ENCODE measurements at places on chromosomes 5 and 9. TPM values are rescaled to one million over a fixed set of nuclear protein-coding genes. Genes with fewer than 3 reads are reported as not detected.

DNA sequence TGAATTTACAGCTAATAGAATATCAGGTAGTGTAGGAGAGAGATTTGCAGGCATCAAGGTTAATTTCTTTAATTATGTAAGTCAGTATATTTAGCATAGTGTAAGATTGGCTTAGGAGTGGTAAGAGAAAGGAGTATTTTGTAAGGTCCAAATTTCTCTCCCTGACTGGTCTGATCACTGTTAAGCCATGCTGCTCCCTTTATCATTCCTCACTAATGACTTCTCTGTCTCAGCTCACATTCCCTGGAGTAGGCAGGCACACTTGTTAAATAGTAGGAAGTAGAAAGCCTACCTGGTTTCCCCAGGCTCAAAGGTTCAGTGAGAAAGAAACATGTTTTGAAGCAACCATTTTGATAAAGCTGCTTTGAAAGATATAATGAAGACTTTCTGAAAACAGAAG, 90.7 kb downstream of the SMIM15 start:
- no peak for DNase-seq

DNA sequence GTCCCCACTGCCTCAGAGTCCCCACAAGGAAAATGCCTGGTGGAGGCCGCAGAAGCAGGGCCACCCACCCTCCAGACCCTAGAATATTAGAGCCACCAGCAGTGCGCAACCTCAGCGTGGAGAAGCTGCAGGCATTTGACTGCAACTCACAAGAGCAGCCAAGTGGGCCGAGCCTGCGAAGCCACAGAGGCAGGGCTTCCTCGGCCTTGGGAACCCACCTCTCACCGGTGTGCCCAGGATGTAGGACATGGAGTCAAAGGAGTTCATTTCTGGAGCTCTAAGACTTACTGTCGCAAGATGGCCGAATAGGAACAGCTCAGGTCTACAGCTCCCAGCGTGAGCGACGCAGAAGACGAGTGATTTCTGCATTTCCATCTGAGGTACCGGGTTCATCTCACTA, 397.9 kb upstream of the PIK3R1 start:
- DNase-seq: no peak

DNA sequence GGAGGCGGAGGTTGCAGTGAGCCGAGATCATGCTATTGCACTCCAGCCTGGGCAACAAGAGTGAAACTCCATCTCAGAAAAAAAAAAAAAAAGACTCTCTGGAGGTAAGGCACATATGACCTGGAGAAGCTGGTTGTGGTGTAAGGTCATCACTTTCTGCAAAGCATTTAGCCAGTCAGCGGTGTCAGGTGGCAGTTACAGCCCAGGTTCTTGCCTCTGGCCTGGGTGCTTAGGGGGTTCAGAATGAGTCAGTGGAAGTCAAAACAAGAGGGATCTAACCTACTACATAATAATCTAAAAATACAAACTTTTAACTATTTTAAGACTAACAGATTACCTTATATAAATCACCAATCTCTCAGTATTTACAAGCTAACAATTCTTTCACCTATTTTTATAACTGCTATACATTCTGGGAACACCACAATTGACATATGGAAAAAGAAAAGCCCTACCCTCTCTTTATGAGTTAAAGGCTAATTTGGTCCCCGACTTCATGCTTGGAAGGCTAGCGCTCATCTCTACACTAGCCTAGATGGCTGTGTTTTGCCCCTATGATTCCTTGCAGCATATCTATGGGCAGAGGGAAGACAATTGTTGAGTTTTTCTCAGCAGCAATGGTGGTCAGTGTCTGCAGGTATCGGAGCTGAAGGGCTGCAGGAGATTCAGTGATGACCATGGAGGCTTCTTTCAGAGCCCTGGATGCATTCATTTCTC, 29.2 kb downstream of the STOM start:
- no peak for DNase-seq

GRCh38 chr5:40273936-40274335, 405.8 kb upstream of the PTGER4 start:
- DNase-seq: no peak

- DNase-seq: no peak
Observed at GRCh38 chr9:126700903-126701812, 87.4 kb downstream of the LMX1B start.

GRCh38 chr5:68290847-68291246, 75.3 kb downstream of the PIK3R1 start:
- no peak for DNase-seq

DNA sequence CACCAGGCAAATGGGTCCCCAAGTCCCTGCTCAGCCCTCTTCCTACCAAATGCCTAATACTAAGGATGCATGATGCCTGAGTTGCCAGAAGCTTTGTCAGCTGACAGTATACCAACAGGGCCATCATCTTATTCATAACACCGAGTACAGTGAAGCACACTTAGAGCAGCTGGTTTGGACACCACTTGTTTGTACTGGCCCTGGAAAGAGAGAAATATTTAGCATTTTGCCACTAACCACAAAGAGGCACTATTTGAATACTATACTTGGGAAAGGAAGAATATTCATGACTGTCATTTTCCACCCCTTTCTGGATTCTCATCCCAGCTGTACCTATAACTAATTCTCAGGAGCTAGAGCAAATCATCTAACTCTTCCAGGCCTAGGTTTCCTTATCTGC, 364.4 kb upstream of the KIF2A start:
- no peak for DNase-seq

DNA sequence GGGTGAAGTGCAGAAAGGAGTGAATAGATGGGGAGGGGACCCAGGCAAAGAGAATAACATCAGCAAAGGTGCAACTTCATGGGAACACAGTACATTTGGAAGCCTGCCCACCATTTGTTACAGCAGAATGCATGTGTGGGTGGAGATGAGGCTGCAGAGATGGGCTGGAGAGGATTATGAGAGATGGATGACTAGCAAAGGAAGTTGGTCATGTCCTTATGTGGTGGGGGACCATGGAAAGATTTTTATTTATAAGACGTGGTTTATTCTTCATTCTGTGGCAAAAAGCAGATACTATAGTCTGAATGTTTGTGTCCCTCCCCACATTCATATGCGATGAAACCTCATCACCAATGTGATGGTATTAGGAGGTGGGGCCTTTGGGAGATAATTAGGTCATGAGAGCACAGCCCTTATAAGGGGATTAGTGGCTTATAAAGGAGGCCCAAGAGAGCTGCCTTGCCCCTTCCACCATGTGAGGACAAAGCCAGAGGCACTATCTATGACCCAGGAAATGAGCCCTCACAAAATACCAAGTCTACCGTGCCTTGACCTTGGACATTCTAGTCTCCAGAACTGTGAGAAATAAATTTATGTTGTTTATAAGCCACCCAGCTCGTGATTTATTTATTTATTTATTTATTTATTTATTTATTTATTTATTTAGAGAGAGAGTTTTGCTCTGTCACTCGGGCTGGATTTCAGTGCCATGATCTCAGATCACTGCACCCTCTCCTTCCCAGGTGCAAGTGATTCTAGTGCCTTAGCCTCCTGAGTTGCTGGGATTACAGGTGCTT, 483.7 kb downstream of the RAB3C start:
- DNase-seq: no peak

DNA sequence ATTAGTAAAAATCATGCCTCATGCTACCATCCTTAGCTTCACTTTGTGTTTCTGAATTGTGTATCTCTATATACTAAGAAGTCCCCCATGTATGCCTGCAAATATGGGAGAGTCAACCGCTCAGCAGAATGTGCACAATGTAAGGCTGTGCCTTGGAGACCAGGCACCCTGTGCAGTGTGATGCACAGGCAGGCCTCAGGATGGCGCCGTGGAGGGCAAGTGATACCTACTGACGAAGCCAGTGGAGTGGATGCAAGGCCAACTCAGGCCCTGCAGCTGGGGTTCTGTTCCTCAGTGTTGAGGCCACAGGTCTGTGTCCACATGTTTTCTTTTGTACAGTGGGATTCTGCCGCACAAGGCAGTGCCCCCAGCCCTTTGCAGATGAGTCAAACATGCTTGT, 28.4 kb downstream of the SYK start:
- no peak for DNase-seq

- DNase-seq: peak; percentile 11
Observed at GRCh38 chr9:122056484-122056883, 36.6 kb downstream of the TTLL11 start.

DNA sequence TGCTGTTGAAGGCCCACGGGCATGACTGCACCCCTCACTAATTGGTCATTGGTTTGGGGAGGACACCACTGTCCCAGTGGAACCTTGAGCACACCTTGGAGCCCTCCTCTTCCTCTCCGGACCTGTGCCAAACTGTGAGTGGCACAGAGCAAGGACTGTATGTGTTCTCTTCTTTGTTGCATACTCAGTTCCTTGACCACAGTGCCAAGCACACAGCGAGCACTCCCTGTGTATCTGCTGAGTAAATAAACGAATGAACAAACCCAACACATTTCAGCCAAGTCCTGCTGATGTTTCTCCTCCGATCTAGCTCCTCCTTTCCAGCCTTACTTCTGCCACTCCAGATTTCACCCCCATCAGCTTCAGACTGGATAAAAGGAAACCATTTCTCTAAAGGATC, 2.7 kb upstream of the TRIM52 start:
- no peak for DNase-seq

DNA sequence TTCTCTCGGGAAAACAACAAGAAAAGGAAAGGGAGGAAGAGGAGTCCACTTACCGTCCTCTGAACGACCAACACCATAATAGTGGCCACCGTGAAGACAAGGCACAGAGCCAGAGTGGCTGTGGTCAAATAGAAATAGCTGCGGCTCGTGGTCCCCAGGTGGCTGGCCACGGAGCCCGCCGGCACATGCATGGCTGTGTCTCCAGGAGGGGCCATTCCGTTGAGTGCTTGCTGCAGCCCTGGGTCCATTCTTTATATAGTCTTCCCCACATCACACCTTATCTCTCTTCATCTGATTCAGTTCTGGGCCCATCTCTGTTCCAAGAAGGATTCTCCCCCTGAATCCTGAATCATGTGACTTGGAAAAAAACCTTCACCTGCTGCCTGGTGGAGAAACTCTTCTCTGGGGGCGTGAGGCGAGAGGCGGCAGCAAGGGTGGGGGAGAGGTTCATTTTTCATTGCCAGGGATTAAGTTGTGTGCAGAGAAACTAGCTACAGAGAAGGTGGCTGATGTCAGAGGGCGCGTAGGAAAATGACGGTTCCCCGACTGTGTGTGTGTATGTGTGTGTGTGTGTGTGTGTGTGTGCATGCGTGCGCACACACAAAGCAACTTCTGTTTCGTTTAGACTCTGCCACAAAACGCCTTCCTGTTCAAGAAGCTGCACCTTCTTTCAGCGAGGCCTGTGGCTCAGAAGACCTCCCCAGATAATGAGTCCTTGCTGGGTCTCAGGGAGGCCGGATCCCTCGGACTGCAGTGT, at the start of gene TNFSF8:
TSS of gene TNFSF8 (minus strand) at position 536 of the 757 bp plus-strand sequence. CDS start at position 248, 288 bp downstream.
- DNase-seq: no peak

GRCh38 chr9:129282731-129283211, 104.7 kb upstream of the IER5L start:
- peak; percentile 41 for DNase-seq

GRCh38 chr9:74630228-74630627, 133.1 kb downstream of the RORB start:
- no peak for DNase-seq

- DNase-seq: no peak
Observed at GRCh38 chr5:38724301-38725030, 121.3 kb upstream of the OSMR start.

- DNase-seq: no peak
Observed at GRCh38 chr5:96227957-96228356, 205.1 kb downstream of the PCSK1 start.

- DNase-seq: peak; percentile 63
Observed at GRCh38 chr9:33623658-33624586, 99.9 kb downstream of the ANKRD18B start.

DNA sequence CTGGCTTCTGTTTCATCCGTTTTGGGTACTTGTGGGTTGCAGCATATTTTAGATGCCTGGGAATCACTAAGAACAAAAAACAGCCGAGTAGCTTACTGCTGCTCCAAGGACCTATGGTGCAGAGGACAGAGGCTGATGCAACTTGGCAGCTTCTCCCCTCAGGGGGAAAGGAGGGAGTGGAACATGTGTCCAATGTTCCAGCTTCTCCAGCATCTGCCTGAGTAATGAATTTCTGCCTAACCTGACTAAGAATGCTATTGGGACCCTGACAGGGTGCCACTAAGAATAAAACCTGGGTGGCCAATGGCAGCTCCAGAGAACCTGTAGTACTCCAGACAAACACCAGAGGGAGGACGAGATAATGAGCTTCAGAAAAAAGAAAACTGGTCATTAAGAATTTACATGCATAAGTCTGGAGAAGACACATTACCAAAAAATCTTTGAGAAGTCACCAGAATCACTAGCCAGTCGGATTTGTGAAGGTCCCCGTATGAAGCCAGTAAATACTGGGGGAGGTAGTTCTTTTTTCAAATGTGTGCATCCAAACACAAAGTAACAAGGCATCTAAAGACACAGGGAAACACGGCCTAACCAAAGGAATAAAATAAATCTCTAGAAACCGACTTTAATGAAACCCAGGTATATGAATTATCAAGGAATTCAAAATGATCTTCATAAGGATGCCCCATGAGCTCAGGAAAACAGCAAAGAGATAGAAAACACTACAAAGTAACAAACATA, 293.5 kb downstream of the HINT1 start:
- peak; percentile 20 for DNase-seq

DNA sequence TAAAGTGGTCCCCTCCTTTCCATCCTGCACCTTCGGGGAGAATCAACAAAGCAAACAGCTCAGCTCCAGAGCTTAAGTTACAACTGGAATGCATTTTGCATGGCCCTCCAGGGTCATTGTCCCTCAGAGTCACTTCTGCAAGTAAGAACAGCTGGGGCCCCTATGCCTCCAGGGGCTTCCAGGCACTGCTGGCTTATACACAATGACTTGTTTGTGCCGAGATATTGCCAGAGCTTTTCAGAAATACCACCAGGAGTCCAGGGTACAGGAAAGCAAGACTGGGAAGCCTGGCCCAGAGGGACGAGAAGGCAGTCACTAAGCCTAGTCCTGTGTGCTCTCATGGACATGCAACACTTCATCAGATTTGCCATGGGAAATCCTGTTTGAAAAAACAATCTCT, 11.3 kb downstream of the FRMD3 start:
- DNase-seq: peak; percentile 89

DNA sequence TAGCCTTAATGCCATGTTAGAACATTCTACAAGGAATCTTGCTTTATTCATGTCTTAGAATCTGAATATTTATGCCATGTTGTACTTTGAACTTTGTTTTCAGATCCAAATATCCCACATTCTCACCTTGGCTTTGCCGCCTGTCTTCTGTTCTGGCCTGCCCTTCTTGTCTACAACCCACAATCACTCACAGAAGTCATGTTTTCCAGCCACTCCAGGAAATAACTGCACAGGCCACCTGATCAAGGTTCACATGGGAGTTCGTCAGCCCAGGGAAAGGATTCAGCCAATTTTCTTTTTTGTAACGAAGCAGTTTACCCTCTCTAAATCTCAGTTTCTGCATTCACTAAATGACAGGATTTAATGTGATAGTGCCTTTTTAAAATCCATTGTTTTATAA, 70.5 kb downstream of the JAKMIP2 start:
- no peak for DNase-seq

GRCh38 chr9:8764051-8764450, 964.5 kb upstream of the DMAC1 start:
- DNase-seq: no peak

- DNase-seq: no peak
Observed at GRCh38 chr9:74662674-74663073, 165.5 kb downstream of the RORB start.

- peak; percentile 48 for DNase-seq
Observed at GRCh38 chr9:122095010-122095767, 2.1 kb upstream of the TTLL11 start.

Gene HMCN2
- total RNA-seq: not detected

Gene PLCXD3
- total RNA-seq: not detected

Gene DMRT3
- total RNA-seq: not detected

Gene CD72
- not detected for total RNA-seq

Gene REXO4
- total RNA-seq: 30.4 TPM

Gene PCDHB8
- 0.82 TPM for total RNA-seq

Gene CACFD1
- total RNA-seq: 13.8 TPM

Gene ARHGEF37
- 0.27 TPM for total RNA-seq

Gene BTNL3
- not detected for total RNA-seq
